ENCODE measurements at places on chromosomes 4 and X.

GRCh38 chrX:17689971-17690409 is 47.3 kb upstream of the SCML1 start:
- DNase-seq: no peak

DNA sequence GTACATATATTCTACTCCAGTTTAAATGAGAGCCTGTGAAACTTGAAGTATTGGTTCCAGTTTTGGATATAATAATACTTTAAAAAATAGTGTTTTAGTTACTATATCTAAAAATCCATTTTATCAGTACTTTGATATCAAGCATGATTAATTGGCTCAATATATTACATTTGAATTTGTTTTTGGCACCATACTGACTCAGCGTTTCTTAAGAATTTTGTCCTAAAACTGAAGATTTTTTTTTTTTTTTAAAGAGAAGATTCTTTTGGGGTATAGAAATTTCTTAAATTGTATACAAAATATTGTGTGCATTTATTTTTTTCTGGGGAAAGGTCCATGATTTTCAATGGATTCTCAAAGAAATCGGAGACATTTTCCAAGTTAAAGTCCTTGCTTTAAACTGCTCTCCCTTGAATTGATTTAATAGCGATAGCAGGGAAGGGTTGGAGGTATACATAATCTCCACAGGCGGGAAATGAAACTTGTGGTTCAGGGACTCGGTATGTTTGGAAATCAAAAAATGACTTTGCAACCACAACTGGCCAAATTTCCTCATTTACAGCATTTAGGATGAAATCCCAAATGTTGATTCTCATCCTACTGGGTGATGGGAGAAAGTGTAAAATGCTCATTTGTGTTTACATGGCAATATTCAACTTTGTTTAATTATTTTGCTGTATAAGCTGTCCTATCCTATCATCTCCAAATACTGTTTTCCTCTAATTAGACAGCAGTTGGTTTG is 62.3 kb downstream of the TMA16 start:
- no peak for DNase-seq

- no peak for DNase-seq
These were observed 8.2 kb downstream of the CASP3 start for GRCh38 chr4:184641022-184641421.

DNA sequence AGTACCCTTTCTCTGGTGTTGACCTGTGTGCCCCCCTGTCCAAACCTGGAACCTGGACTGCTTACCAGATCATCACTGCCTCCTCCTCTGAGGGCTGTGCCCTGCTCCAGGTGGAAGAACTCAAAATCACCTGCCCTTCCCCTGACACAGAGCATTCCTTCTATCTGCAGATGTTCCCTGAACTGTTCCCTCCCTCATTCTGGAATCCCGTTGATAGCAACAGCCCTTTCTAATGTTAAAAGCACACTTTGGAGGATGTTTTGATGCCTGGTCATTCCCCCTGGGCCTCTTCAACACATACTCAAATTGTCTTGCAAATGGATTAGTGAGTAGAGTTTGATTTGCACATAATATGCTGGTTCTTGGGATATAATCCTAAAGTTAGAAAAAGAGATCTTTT is 225.8 kb downstream of the FGF13 start:
- DNase-seq: no peak

- no peak for DNase-seq
These were observed 132.2 kb upstream of the SLC34A2 start for GRCh38 chr4:25523405-25523804.

GRCh38 chrX:18855919-18856644 is 127.8 kb downstream of the PHKA2 start:
- no peak for DNase-seq

DNA sequence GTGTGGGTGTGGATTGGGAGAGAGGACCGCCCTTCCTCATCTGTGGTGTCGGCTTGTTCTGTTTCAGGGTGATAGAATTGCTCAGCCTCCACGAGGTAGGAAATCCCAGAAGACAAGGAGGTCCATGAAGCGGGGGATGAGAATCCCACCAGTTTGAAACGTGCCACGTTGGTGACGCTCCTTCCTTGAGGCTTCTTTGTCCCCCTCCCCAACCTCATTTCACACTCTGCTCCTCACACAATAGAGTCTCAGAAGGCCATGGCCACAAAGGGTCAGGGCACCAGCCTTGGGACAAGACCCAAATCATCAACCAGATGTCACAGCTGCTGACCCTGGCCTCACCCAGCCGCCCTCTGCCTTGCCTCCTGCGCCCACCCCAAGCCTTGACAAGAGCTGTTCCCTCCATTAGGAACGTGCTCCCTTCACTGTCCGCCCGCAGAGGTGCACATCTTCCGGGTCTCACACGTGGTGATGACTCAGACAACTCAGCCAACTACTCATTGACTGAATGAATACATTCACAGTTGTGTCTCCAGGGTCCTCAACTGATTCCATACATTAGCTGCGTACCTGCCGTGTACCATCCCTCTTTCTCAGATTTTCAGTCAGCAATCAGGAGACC is 18.3 kb downstream of the BLOC1S4 start:
- no peak for DNase-seq

- no peak for DNase-seq
These were observed 1.3 kb downstream of the SH3TC1 start for GRCh38 chr4:8200302-8200975.

DNA sequence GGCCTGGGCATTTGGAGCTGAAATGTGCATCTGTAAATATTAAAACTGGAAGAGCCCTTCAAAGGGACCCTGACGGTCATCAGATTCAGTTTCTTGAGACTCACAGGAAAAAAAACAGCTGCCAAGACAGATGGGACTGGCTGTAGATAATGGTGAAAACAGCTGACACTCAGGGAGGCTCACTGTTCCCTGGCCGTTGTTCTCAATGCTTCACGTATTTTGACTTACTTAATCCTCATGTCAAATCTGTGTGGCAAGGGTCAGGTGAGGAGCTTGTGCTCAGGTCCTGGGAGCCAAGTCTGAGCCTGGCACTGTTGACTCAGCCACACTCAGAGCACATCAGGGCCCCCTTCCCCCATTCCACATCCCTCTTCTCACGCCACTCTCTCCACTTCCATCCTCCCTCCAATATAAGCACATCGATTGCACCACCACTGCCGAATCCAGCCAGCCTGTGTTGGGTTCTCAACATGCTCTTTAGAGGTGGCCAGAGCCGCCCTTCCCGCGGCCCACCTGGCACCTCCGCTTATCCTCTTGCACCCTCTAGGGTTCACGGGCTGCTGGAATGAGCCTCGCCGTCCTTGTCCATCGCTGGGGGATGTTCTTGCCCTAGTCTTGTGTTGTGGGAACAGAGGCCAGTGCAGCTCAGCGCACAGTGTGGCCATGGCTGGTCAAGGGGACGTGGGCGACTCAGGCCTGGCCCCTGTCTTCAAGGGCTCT is 40.1 kb downstream of the EVC start:
- no peak for DNase-seq

DNA sequence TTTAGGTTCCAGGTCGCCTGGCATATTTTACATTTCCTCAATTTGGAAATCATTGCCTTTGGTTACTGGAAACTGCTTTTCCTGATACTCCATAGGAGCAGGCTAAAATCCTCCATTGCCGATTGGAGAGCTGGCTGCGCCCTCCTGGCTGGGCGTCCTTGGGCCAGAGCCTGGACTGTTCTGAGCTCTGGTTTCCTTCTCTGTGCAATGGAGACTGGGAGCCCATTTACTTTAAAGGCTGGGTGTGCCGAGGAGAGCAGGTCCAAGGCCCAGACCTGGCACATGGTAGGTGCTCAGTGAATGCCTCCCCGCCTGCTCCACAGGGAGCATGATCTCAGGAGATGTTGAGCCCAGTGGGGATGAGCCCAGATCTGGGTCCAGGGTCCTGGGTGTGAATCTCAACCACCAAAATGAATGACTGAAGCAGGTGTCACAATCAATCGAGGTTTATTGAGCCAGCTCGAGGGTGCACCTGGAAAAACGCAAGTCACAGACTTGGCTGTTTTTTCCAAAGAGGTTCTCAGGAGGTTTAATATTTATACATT is 50.0 kb downstream of the EVC start:
- no peak for DNase-seq

DNA sequence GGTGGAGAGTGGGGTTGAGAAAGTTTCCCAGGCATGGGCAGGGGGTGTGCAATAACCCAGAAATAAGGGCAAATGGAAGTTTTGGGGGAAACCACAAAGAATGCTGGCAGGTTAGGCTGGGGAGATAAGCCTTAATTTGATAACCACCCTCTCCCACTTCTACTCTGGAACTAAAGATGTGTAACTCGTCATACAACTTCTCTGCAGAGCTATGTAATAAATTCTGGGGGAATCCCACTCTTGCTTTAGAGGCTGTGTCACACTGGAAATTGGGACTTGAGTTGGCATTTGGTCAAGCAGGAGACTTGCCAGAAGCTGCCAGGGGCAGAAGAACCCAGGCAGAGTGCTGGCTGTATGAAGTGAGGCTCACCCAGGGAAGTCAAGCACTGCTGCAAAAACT is 170.9 kb upstream of the CPEB2 start:
- no peak for DNase-seq

GRCh38 chr4:111228874-111229273 is 606.0 kb upstream of the PITX2 start:
- DNase-seq: no peak

DNA sequence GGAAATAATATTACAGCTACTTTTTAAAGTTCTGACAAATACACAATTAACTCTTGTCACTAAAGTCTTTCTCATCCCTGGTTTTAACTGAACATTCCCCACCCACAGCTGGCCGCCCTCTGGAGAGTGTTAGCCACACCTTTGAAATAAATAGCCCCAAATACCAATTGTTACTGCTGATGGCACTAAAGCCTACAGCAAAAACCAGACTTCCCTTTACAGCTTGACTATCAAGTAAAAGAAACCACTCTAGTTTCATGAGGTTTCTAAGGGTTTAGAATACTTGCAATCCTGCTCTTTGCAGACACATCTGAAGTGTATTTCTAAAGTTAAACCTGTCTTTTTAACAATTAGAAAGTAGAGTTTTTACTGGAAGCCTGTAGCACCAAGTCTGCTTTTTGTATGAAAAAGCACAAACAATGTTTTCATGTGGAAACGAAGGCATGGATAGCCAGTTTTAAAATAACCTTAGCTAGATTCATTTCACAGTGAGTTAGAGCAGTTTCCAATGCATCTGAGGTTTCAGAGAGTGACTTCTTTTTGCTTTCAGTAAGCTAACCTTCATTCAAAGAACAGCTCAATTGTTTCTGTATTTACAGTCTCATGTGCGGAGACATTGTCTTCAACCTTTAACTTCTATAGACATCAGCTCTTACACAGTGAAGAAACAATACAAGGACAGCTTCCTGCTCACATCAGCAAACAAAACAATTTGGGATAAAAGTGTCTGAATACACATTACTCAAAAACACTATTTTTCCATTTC is 164.8 kb upstream of the VEGFC start:
- no peak for DNase-seq
